ENCODE measurements at places on chromosomes 13 and 19.
A peak's percentile ranks its signal among the peaks of the same experiment; 100 is the strongest.

- no peak for DNase-seq
Observed at GRCh38 chr19:29514525-29515232, 11.1 kb upstream of the VSTM2B start.

DNA sequence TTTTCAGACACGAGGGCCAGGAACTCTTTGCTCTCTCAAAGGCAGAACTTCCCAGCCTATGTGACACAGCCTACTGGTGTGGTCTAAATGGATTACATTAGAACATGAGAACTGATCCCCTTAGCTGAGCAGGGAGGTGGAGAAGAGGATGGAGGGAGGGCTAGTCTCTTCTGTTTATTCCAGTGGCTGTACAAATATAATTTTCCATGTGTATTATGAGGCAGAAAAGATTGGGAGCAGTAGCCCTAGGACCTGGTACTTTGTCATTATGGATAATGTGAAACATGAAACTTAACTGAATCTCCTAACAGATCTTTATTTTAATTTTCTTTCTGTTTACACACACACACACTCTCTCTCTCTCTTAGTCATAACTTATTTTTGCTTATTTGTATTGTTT is 82.1 kb downstream of the WDFY2 start:
- no peak for DNase-seq

DNA sequence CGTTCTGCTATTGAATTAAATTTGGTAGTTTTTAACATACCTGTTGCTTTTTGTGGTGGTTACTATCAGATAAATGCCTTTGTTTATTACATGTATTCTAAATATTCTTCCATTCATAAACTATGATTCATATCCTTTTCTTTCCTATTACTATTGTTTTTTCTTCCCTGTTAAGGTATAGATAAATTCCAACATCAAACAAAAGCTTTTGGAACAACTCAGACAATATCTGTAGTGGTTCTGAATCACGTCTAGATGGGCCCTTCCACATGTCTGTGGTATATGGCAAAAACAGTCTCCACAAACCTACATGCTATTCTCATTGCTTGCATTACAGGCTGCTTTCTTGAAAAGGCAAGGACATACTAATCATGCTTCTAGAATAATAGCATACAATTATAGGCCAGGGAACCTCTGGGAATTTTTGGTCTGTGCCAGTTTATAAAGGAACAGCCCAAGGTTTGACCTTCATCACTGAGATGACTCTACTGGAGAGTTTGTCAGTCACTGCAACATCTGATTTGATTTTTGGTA is 6.4 kb downstream of the LRCH1 start:
- no peak for DNase-seq

- no peak for DNase-seq
Observed at GRCh38 chr19:5949792-5950305, 28.1 kb downstream of the RANBP3 start.

DNA sequence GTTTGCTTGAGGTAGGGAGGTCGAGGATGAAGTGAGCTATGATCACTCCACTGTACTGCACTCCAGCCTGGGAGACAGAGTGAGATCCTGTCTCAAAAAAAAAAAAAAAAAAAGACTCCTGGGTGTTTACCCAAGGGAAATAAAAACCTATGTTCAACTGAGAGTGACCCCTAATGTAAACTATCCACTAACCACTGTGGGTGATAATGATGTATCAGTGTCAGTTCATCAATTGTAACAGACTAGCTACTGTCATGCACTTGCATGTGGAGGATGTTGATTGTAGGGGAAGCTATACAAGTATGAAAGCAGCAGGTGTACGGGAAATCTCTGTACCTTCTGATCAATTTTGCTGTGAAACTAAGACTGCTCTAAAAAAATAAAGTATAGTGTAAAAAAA is 2.6 kb upstream of the CIB3 start:
- no peak for DNase-seq

DNA sequence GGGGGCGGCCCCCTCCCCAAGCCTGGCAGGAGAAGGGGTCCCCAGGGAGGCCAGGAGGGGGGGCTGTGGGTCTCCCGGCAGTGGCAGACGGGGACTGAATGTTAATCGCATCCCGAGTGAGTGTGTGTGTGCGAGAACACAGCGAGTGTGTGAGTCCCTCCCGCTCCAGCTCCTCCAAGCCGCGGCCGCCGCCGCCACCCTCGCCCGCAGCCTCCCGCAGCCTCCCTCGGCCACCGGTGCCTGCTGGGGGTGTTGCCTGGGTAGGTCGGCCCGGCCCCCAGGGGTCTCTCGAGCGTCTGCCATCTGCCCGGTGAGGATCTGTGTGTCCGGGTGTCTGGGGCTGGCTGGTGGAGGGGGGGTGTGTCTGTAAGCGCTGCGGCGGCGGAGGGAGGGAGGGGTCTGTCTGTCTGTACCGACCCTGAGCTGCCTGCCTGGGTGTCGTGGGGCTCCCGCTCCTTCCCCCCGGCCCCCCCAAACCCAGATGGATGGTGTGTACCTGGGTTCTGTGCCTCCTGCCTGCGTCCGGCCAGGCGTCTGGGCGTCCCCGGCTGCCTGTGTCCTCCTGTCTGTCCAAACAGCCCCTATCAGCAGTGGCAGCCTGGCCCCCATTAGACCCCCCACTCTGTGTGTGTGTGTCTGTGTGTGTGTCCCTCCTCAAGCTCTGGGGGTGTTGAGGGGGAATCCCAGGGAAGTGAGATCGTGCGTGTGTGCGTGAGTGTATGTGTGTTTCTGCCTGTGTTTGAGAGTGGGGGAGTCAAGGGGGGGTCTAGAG is at the start of gene GRIN2D:
Gene GRIN2D (plus strand): TSS at position 110 of the 772 bp plus-strand sequence. CDS start 4,725 bp downstream, outside the sequence.
- no peak for DNase-seq

GRCh38 chr19:28489126-28489660 is 723.8 kb downstream of the UQCRFS1 start:
- no peak for DNase-seq

DNA sequence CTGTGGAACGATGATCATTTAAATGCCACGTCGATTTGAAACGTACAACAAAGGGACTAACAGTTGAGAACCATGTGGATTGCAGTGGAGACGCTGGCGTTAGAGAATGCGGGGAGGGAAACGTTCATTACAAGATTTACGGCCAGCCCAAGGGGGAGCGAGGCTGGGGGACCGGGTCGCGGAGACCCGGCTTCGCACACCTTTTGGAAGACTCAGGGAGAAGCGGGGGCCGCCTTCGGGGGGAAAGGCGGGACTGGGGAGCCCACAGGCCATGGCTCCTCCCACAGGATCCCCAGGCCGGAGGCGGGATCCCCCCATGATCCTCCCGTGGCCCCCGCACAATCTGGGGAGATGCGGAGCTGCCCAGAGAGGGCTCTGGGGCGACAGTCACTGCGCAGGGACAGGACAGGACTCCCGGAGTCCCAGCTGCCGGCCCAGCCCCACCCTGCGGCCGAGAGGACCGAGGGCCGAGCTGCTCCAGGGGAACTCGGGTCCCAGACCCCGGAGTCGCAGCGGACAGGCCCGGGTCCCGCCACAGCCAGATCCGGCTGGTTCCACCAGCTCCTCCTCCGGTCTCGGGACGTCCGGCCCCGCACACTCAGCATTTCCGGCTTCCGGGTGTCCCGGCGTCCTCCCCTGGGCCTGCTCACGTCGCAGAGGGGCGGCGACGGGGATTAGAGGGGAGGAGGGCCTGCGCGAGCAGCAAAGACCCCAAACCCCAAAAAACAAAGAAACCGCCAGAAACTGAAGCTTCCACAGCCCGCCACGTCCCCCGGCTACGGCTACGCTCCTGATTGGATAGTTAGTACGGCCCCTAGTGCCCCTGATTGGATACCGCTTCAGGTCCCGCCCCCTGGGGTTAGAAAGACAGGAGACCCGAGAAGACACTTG is 21.1 kb upstream of the OR10H1 start:
- peak; percentile 85 for DNase-seq

- no peak for DNase-seq
Observed at GRCh38 chr19:574658-575526, 2.5 kb downstream of the BSG start.

- no peak for DNase-seq
Observed at GRCh38 chr19:33878910-33879810, 82.5 kb downstream of the KCTD15 start.

DNA sequence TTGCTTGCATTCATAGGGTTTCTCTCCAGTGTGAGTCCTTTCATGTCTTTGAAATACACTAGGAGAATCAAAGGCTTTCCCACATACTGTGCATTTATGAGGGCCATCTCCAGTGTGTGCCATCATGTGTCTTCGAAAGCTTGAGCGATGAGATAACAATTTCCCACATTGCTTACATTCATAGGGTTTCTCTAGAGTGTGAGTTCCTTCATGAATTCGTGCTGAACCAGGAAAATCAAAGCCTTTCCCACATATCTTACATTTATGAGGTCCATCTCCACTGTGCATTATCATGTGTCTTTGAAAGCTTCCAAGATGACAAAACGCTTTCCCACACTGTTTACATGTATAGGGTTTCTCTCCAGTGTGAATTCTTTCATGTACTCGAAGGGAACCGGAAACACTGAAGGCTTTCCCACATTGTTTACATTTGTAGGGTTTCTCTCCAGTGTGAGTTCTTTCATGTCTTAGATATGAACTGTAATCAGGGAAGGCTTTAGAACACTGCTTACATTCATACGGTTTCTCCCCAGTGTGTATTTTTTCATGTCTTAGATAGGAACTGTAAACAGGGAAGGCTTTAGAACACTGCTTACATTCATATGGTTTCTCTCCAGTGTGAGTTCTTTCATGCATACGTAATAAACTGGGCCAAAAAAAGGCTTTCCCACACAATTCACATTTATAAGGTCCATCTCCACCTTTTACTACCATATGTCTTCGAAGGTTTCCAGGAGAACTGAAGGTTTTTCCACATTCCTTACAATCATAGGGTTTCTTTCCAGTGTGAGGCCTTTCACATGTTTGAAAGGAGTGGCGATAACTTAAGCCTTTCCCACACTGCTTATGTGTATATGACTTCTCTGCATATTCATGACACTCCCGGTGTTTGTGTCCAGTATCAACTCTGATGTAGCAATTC is 21.4 kb downstream of the ZNF44 start:
- no peak for DNase-seq

DNA sequence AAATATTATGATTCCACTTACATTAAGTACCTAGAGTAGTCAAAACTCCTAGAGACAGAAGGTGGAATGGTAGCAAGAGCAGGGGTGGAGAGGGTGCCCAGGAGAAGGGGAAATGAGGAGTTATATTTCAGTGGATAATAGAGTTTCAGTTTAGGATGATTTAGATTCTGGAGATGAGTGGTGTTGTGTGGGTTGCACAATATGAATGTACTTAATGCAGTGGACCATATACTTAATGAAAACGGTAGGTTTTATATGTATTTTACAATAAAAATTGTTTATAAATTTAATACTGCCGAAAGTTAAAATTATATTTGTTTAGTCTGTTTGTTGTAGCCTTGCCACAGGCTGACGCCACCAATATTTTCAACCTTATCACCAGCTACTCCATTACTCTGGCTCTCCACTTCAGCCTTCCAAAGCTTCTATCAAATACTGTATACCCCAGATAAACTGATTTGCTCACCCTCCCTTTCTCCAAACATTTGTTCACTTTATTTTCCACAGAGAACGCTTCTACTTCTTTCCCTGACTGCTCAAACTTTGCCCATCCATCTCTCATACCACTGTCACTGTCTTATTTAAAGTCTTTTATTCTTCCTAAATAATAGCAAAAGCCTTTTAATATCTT is 1.4 kb upstream of the RBM26 start:
- no peak for DNase-seq

- no peak for DNase-seq
Observed at GRCh38 chr13:77919246-77919920, 752 bp upstream of the EDNRB start.

DNA sequence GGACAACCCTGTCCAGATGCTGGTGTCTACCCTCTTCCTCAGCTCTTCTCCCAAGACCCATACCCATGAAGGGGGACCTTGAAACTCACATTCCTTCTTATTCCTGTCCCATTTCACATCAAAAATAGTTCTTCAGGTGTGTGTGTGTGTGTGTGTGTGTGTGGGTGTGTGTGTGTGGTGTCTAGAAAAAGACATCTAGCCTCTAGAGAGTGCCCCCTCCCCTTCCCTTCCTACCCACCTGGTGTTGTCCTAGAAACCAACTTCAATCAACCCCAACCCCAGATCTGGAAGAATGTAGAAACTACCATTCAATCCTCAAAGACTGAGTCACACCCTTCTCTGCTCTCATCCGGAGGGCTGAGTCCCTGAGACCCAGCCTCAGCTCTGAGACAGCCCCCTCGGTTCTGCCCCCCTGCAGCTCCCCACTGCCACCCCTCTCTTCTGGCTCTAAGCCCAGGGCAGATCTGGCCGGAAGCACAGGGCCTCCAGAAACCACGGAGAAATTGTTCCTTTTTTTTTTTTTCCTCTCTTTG is 3.5 kb downstream of the KCNN4 start:
- peak; percentile 51 for DNase-seq

DNA sequence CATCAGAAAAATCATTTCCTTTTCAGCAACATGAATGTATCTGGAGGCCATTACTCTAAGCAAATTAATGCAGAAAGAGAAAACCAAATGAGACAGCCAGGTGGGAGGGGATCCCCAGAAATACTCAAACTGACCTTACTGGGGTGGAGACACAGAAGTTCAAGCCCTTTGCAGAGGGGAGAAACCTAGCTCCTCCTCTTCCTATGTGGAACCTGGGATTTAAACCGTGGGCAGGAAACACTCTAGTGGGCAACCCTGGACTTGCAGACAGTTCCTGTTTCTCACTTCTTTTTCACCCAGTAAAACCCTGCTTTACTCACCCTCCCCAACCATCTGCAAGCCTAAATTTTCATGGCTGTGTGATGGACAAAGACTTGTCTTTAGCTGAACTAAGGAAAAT is 61.3 kb downstream of the SLITRK6 start:
- no peak for DNase-seq

GRCh38 chr19:7871437-7872305 is 2.5 kb downstream of the PRR36 start:
- DNase-seq = peak; percentile 78

- DNase-seq = no peak
Observed at GRCh38 chr13:70817576-70817975, 709.3 kb upstream of the KLHL1 start.

GRCh38 chr19:38657633-38658222 is 10.3 kb downstream of the ACTN4 start:
- DNase-seq = no peak

GRCh38 chr19:51468545-51468920 is 9.8 kb upstream of the CEACAM18 start:
- no peak for DNase-seq

DNA sequence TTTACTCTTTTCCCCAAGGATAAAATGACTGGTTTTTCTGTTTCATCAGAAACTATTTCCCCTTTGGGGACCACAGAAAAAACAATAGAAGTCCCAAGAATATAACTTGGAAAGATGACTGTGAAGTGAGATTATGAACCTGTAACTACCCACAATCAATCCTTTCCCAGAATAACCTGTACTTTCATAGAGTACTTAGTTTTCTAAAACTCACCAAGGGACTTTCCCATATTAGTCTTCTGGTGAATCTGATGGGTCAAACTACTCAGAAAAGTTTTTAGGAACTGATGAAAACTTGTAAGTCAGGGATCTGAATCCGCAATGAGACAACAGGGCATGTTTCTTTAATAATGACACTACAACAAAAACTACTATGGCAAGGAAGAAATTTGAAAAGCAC is 62.6 kb downstream of the STK24 start:
- no peak for DNase-seq

DNA sequence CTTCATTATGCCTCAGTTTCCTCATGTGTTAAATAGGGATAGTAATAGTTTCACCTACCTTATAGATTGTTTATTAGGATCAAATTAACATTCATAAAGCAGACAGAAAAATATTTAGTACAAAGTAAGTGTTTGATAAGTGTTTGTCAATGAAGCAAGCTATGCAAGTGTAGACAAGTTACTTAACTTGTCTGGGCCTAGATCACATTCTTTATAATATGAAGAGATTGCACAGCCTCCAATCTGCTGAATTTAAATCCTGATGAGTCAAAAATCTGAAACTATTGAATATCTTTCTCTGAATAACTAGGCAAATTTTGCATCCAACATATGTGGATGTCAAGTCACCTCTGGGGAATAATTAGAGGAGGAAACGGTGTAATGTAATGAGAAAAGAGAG is 170.5 kb downstream of the MZT1 start:
- no peak for DNase-seq

All from SIG-M5 (cell line).